ENCODE measurements at places on chromosomes 4 and X. TPM values are rescaled to one million over a fixed set of nuclear protein-coding genes. Genes with fewer than 3 reads are reported as not detected.

DNA sequence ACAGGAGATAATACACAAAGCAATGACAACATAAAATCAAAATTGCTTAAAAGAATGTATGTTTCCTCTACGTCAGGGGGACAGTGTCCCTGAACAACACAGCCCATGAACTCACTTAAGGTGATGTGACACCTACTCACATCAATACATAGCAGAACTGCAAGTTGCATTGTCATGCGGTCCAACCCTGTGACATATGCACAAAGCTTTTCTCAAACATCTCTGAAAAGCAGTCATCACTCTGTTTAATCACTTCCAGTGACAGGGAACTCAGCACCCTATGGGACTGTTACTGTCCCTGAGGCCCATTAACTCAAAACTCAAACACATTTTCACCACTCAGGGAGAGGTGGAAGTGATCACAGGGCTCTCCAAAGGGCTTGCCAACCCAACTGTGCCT lies 2.4 kb downstream of the STX18 start:
- DNase-seq = no peak

Gene GAGE12G
- total RNA-seq = not detected

DNA sequence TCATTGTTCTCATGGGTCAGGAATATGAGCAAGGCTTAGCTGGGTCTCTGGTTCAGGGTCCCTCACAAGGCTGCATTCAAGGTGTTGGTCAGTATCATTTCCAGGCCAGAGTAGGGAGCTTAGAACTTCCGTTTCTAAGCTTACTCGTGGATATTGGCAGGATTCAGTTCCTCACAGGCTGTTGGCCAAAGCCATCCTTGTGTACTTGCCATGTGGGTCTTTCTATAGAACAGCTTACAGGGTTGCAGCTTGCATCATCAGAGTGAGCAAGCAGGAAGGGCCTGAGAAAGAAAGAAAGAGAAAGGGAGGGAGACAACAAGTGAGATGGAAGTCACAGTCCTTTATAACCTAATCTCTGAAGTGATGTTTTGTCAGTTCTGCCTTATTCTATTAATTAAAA lies 5.1 kb upstream of the LIMCH1 start:
- no peak for DNase-seq

- no peak for DNase-seq
Measured at GRCh38 chrX:153897899-153898298, 6.6 kb upstream of the AVPR2 start.

Gene MGAT4D
- total RNA-seq = not detected
